T47D (cell line): ENCODE measurements at places on chromosomes 11 and 22.

GRCh38 chr11:124766156-124766555 lies 4.1 kb upstream of the ESAM start:
- no peak for DNase-seq

- DNase-seq: no peak
Measured at GRCh38 chr11:14969901-14970323, 2.2 kb downstream of the CALCA start.

- DNase-seq: no peak
Measured at GRCh38 chr22:20000246-20001081, 16.2 kb downstream of the ARVCF start.

GRCh38 chr11:106761240-106761639 lies 257.0 kb downstream of the GUCY1A2 start:
- no peak for DNase-seq

DNA sequence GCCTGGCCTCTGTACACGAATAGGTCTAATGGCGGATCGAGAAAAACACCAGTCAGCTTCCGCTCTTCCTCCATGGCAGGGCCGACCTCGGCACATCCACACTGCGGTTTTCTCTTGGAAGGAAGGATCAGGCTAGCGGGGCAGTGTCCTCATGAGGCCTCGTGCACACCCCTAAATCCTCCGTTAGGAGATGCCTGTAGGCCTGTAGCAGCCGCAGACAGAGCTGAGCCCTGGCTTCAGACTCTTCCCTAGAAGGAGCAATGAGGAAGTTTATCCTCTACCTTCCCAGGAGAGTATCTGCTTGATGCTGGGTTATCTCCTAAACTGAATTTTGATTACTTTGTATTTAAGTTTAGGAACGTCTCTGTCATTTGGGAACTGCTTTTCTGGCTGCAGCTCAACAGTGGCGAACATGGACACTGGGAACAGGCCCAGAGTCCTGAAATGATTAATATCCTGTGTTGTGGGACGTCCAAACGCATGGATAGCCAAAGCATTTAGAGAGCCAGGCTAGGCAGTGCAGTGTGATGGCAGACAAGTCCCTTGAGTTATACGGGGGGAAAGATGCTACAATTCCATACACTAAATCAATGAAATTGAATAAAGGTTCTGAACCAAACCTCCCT lies 16.5 kb upstream of the BMAL1 start:
- DNase-seq: no peak

GRCh38 chr11:59289356-59290181 lies 69.1 kb upstream of the OR5AN1 start:
- no peak for DNase-seq
